ENCODE measurements at places on chromosomes 6 and 20.

DNA sequence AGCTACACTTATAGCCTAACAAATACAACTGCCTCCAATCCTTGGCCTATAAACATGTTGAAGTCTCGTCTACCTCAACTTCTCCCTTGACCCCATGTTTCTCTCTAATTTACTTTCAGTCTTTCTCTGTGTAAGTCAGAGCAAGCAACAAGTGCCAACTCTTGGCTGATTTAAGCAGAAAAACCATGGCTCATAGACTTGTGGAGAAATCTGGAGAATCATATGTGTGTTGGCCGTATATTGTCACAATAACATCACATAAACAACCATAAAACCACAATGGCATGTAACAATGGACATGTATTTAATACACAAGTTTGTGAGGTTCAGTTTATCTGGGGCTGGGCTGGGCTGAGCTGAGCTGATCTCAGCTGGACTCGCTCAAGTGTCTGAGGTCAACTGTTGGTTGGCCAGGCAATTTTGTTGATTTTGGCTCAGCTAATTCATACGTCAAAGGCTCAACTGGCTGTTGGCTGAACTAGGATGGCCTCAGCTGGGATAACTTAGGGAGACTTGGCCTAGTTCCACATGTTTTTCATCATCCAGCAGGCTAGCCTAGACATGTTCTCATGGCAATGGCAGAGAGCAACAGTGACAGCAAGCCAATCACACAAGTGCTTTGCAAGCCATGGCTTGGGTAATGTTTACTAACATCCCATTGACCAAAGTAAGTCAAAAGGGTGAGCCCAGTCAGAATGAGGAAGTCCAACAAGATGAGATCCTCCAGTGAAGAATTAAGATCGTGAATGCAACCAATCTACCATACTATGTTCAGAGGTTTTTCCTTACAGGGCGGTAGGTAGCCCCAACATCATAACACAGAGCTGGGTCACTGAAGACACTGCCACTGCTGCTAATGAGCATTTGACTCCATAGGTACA lies 12.9 kb upstream of the TBC1D22B start:
- DNase-seq = no peak

- DNase-seq = peak; percentile 35
These were observed 18.4 kb upstream of the TFAP2A start for GRCh38 chr6:10433322-10433721.

DNA sequence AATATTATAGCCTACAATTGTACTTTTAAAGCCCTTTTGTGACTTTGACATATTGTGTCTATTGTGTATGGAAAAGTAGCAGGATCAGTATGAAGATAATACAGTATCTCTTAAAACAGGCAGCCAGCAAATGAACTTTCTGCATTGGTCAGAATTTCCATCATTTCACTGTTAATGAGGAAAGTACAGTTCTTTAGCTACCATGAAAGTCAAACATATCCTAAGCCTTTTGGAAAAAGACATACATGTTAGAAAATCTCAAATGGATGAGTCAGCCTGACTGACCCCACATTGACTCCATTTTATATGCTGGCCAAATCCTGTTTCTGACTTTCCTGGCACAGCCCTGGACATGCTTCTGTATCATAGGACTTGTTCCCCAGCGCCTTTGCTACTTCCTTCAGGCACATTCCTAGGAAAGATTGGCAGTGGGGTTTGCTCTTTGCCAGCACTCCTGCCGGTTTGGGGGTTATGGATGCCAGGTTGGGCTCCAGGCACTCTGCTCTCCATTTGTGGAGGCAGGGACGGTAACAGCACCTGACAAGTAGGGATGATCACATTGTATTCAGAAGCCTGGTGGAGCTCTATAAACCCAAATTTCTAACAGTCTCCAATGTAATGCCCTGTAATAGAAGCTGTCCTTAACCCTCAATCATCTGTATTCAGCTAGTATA lies 43.7 kb downstream of the TOP1 start:
- no peak for DNase-seq

GRCh38 chr20:40319056-40319455 lies 370.0 kb downstream of the MAFB start:
- no peak for DNase-seq

DNA sequence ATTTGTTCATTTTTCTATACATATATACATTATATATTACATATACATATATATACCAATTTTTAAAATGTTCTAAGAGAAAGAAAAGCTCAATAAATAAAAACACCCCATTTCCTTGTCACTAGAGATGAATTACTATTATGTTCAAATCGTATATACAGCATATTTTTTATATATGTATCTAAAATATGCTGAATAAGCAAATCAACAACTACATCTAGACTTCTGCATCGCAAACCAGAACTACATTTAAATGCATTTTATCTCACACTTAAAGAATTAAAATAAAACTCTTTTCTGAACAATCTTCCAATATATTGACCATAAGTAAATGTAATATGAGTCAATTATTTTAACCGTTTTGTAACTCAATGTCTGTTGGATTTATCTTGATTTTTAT lies 133.9 kb downstream of the LAMA2 start:
- DNase-seq = no peak

DNA sequence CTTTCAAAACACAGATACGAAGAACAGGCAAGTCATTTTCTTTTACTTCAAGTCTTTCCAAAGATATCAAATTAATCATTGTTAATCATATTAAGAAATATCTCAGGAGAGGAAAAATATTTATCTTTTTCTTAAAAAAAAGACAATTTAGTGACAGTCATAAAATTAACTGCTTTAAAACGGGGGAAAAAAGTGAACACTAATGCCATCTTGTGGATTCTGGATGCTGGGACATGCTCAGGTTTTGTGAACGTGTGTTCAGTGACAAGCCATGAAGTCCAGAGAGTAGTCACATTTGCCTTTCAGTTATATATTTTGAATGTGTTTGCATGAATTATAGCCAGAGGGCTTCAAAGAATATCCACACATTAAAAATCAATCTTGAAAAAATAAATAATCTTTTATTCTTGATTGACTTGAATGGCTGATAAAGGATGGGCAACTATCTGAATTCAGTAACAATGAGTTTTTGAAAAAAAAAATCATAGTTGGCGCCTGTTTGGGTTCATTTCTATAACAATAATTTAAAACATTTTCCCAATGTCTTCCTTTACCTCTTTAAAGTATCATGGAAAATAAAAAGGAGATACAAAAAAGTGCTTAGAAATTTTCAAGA lies 74.7 kb upstream of the NOX3 start:
- DNase-seq = no peak

DNA sequence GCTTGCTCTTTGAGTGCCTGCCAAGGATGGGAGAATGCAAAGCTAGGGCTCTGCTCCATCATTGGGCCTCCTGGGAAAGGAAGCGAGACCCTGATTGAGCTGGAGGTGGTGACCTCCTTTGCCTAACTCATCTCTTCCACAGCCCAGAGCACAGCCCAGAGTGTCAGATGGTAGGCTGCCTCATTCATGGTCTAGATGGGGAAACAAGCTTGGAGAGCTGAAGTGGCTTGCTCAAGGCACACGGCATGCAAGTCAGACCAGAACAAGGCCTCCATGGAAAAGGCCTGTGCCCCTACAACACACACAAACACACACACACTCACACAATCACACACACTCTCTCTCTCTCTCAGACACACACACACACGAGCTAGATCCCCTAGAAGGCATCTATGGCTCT lies 17.5 kb downstream of the TGM3 start:
- DNase-seq = no peak

- no peak for DNase-seq
These were observed 1956.6 kb upstream of the DEFB115 start for GRCh38 chr20:29300579-29301551.

DNA sequence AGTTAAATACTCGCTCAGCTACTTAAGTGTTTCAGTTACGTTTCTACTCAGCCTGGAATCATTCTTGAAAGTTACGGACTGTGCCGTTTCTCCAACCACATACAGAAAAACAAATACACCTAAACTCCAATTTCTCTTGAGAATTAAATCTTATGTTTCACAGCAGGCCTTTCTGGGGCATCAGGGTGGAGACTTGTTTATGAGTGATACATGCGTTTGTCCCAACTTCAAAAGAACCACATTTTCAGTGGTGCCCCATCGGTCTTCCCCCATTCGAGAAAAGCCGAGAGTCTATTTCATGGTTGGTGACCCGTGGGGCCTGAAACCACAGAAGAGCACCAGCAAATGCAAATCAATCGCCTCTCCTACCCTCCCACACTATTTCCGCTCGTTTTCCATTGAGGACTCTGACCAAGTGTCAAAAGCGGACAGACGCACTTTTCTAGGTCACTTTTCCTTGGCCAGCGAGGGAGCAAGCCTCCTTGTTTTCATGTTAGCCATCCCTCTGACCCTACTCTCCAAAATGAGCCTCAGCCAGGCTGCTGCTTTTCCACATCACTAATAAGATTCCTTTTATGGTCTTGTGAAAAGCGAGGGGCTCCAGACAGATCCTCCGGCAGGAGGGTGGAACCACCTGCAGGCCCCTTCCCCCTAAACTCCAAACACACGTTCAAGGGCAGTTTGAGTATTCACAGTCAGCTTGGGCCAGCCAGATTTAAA lies 3.1 kb downstream of the JAG1 start:
- DNase-seq = no peak

- no peak for DNase-seq
These were observed 204.8 kb downstream of the ADGB start for GRCh38 chr6:146803601-146804000.

DNA sequence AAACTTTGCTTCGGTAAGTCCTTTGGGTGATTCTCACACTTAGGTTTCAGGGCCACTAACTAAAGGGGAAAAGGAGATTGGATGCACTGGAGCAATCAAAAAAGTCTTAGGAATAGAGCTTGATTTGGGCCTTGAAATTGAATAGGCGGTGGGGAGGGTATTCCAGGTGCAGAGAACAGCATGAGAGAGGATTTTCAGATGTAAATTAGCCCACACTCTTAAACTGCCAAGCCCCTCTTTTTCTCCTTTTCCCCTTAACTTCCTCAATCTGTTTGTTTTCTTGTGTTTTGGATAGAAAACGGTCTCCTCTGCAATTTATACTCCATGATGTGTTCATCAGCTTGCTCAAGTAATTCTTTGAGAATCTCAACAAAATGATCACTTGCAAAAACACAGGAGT lies 62.1 kb upstream of the RIPOR2 start:
- DNase-seq = no peak

GRCh38 chr6:44021589-44022295 lies 105.5 kb downstream of the MRPL14 start:
- no peak for DNase-seq

All from ELF-1 (cell line).